Placental epithelial cell (primary cell): ENCODE measurements at places on chromosomes 2 and 18. TPM values are rescaled to one million over a fixed set of nuclear protein-coding genes. Genes with fewer than 3 reads are reported as not detected.

Gene CPO
- not detected in 2 replicates for total RNA-seq

Gene UGT1A3
- 0.43 TPM in 1 of 2 replicates, not detected in the other for total RNA-seq

Gene DHRS9
- under 0.01 TPM in 1 of 2 replicates, not detected in the other for total RNA-seq

Gene CLEC4F
- not detected in 2 replicates for total RNA-seq

Gene ARHGAP15
- total RNA-seq = not detected in 2 replicates

Gene CYP27C1
- 3.1 TPM in 2 replicates for total RNA-seq

Gene HAAO
- 5.4 and 11.8 TPM in 2 replicates for total RNA-seq

Gene ACKR3
- 42.8 and 202 TPM in 2 replicates for total RNA-seq

Gene CKAP2L
- 3.1 and 4.9 TPM in 2 replicates for total RNA-seq

Gene VIL1
- not detected in 2 replicates for total RNA-seq
